ENCODE measurements at places on chromosomes 5 and 9.

DNA sequence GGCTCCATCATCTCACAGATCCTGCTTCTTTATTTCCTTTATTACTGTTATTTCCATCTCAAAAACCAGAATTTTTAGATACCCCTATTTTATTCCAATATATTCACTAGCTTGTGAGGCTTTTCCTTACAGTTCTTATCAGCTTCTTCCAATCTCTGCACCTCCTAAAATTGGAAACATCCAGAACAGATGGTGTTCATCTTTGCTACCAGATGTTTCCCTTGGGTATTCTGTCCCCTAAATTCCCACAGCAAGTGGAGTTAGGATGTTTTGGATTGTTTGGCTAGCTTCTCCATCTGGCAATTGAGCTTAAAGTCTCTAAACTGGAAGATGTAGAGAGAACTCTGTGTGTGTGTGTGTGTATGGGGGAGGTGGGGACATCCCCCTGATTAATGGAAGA, 580.4 kb downstream of the DTWD2 start:
- DNase-seq = no peak

- DNase-seq = no peak
Measured at GRCh38 chr9:28270156-28270555, 696.9 kb upstream of the C9orf72 start.

GRCh38 chr5:32443145-32443540, 1.4 kb downstream of the ZFR start:
- DNase-seq = no peak

DNA sequence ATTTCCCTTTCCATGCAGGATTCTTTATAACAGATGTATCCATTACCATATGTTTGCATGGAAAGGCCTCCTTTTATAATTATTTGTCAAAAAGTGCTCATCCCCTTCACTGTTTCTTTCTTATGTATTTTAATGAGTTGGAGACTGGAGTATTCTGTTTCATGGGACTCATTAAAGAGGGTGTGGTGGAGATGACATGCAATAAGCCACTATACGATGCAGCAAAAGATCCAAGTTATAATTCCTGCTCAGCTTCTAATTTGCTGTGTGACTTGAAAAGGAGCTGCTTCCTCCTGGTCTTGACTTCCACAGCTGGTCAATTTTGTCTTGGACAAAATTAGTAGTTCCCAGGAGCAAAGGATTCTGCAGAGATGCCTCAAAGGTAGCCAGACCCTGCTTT, 13.9 kb downstream of the SGCD start:
- no peak for DNase-seq

GRCh38 chr5:120255214-120255613, 208.9 kb upstream of the PRR16 start:
- DNase-seq = no peak

DNA sequence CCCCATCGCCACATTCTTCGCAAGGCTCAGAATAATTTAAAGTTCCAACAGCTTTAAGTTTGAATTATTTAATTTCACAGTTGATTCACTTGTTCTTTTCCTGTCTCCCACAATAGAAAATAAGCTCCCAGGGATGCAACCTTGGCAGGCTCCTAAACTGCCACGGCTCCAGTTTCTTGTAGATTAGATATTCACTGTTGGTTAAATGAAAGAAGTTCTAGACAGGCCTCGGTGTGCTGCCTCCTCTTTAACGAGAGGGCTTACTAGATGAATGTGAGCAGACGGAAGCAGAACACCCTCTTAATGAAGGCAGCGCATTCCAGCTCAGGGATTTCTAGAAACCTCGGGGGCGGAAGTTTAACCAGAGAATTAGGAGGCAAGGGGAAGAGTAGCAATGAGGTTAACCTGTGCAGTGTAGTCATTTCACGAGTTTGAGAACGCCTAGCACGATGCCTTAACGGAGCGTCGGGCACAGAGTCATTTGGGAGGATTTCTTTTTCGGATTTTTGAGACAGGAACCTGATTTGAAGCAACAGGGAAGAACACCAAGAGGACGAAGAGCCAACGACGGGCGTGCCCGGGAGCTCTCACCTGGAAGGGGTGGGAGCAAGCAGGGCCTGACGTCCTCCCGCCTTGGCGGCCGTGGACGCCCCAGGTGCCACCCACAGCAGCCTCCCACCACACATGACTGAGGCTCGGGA, 637 bp upstream of the SMC5 start:
- DNase-seq = peak; percentile 14

DNA sequence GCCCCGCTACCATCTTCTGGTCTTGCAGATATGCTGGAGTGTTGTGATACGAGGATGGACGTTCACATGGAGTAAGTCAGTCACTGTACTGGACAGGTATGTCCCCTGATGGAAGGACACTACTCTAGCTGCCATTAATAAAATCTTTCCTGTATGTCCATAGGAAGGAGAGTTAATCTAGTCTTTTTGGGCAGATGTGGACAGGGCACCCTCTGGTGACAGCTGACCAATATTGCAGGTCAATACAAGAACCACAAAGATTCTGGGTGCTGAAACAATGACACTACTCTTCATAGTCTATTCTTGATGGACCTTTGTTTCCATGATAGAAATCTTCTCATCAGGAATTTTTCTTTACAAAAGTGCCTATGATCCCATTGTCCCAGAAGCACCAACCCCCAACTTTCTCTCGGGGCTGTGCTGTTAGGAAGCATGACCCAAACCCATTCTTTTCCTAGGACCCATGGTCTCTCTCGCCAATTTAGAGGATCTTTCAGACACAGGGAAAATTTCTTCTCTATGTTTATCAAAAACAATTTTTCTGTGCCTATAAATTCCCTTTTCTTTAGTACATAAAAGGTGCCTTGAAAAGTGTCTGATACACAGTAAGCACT, 376.9 kb downstream of the DTWD2 start:
- peak; percentile 5 for DNase-seq

DNA sequence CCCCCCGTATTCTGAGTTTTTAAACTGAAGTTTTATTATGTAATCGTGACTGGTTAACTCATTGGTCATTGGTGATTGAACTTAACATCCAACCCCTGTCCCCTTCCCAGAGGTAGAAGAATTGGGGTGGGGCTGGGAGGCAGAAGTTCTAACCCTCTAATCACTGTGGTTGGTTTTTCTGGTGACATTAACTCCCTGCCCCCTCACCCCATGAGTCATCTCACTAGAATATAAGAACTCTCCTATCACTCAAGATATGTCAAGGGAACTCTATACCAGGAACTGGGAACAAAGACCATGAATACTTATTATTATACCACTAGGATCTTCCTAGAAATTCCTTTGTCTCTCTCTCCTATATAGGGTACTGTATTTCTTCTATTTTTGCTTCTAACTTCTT, 52.3 kb upstream of the CAVIN4 start:
- DNase-seq = no peak

GRCh38 chr9:91948101-91948596, 1.9 kb downstream of the ROR2 start:
- DNase-seq = no peak

DNA sequence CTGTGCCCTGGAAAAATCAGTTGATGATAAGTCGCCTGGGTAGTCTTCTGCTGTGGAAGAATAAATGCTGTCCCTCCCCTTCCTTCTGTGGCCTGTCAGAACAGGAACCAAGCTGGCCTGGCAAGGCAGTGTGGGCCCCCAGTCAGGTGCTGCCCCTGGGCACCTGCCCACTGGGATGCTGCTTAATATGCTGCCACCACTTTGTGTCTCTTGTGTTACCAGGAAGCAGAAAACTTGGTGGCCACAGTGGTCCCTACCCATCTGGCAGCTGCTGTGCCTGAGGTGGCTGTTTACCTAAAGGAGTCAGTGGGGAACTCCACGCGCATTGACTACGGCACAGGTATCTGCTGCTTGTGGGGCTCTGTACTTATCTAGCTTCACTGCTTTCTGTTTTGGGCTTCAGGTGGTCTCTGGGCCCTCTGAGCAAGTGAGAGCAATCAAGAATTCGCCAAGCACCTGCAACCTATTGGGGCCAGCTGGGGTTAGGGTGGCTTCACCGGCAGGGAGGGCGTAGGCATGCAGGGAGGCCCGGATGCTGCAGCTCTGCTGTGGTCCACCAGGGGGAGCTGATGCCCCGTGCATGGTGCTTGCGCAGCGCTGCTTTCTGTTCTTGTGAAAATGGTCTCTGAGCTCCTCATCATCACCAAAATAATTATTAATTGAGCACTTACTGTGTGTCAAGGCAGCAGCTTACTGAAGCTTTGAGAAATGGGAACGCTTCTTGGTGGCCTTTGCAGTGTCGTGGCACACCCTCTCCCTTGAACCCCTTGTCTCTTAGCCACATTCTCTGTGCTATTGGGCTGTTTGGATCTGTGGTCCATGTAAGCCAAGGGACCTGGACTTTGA, 20.3 kb downstream of the PTPA start:
- peak; percentile 90 for DNase-seq

GRCh38 chr5:178298283-178298807, 65.7 kb upstream of the PHYKPL start:
- no peak for DNase-seq

- DNase-seq = no peak
Measured at GRCh38 chr9:88197781-88198340, 59.6 kb upstream of the SPATA31C2 start.

GRCh38 chr9:130833031-130833990, 1.7 kb upstream of the ABL1 start:
- no peak for DNase-seq

GRCh38 chr5:78602400-78602799, 46.2 kb downstream of the LHFPL2 start:
- DNase-seq = no peak

DNA sequence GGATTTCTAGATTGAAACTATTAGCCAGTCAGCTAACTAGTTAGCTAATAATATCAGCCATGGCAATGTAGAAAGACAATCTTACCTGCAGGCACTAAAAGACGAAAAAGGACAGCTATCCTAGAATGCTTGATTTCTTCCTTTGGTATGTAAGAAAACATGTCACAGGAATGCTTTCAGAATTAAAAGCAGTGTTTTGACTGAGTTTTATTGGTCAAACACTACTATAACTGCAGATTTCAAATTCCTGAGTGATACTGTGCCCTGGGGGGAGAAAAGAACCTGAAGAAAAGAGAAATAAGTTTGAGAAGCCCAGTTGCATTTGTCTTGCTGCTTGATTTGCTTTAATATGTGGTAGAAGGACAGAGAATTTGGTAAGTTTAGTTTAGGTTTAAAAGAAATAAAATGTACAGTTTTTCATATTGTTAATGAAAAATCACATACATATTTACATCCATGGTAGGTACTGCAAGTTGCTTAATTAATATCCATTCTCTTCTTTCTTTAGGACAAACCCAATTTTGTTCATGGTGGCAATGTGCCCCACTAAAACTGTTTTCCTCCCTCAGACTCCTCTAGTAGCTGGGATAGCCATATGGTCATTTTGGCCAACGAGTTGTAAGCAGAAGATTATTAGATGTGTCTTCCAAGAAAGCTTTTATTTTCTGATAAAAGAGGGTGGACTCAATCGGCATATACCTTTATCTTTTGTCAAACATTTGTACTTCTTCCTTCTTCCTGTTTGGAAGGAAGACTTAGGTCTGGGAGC, 4.3 kb upstream of the FAM169A start:
- no peak for DNase-seq

DNA sequence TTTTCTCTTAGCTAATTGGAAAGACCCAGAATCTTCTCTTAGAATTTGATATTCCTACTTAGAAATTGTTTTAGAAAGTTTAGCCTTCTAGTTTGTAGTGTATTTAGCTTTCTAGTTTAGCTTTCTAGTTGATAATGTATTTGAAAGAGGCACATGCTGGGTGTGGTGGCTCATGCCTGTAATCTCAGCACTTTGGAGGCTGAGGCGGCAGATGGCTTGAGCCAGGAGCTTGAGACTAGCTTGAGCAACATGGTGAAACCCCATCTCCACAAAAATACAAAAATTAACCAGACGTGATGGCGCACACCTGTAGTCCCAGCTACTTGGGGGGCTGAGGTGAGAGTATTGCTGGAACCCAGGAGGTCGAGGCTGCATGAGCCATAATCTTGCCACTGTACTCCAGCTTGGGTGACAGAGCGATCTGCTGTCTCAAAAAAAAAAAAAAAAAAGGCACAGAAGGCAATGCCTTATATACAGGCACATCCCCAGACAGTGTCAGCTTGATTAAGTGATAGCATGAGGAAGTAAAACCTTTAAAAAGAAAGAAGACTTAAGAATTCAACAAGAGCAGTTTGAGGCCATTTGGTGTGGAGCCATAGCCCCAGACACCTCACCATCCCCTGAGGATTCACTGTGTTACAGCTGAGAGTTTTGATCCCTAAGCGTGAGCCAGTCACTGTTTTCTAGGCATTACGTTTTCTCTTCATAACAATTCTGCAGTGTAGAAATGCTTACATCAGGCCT, 34.6 kb downstream of the ZSWIM6 start:
- no peak for DNase-seq

DNA sequence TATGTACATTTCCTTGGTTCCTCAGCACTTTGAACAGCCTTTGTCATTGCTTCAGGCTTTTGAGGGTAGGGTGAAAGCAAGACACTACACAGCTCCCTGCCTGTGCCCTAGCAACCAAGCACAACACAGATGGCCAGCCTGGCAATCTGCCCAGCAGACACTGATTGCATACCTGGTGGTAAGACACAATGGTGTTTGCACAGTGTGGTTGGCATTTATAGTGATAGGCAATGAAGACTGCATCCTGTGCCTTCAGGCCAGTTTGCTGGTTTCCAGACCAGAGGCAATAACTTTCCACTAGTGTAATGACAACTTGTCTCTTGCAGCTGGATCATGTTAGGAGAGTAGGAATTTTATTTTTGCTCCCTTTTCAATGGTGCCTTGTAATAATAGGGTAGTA, 144.5 kb upstream of the TNC start:
- no peak for DNase-seq

DNA sequence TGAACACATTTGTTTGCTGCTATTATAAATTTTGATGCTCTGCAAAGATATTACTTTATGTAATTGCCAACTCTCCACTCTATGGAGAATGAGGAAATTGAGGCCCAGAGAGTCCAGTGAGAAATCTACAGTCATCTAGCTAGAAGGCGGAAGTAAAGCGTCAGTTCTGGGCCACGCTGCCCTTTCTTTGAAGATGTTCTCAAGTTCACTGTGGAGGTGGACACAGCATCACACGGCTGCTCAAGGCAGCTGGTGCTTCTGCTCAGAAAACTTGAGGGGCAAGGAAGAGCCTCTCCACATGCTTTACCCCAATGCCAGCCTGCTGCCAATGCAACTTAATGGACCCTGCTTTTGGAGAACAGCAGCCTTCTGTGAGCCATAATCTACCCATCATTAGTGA, 96.3 kb downstream of the TTLL11 start:
- DNase-seq = no peak

DNA sequence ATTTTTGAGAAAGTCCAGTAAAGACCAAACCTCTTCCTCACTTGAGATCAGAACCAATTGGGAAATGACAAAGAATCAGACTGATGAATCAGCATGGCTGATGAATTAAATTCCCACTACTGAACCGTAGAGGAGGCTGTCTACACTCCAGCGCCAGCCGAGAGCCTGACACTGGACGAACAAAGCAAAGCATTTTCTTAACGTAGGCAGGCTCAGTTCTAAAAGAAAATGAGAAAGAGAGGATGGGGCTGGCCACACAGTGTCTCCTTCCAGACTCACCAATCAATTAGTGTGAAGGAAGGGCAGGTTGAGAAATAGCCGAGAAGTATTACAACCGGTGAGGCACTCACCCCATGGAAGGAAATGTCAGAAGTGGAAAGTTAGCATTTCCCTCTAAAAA, 49.4 kb downstream of the ITGA1 start:
- DNase-seq = no peak

GRCh38 chr5:131579917-131580671, 54.9 kb downstream of the RAPGEF6 start:
- no peak for DNase-seq
